Activated CD4-positive, alpha-beta memory T cell treated with anti-CD3 and anti-CD28 coated beads, Interleukin-2, amount 10 ng/mL, durations not matched to agents 7 days and 5 days (primary cell): ENCODE measurements at places on chromosomes 11 and 22. TPM values are rescaled to one million over a fixed set of nuclear protein-coding genes. Genes with fewer than 3 reads are reported as not detected.

DNA sequence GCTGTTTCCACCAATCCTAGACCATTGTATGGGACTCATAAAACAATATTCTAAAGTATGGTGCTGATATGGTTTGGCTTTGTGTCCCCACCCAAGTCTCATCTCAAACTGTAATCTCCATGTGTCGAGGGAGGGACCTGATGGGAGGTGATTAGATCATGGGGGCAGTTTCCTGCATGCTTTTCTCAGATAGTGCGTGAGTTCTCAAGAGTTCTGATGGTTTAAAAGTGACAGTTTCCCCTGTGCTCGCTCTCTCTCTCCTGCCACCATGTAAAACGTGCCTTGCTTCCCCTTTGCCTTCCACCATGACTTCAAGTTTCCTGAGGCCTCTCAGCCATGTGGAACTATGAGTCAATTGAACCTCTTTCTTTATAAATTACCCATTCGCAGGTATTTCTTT lies 29.2 kb upstream of the FEZ1 start:
- H3K36me3 ChIP-seq: no peaks in the 10 kb centered on the region
- H3K27ac ChIP-seq: no peak overlapping the region
- peaks cover 3% of the 10 kb centered on the region for H3K27me3 ChIP-seq
- no peak overlapping the region for H3K4me3 ChIP-seq

- peaks cover 49% of the 10 kb centered on the region for H3K4me1 ChIP-seq
- DNase-seq: no peak
- H3K27ac ChIP-seq: peak overlapping the region; percentile 13
- peak overlapping the region; percentile 30 for H3K4me3 ChIP-seq
Measured at GRCh38 chr11:96293598-96294021, 49.4 kb downstream of the MAML2 start.

- peak overlapping the region; percentile 76 for H3K27ac ChIP-seq
- H3K36me3 ChIP-seq: peaks cover 22% of the 10 kb centered on the region
- peaks cover 46% of the 10 kb centered on the region for H3K4me1 ChIP-seq
- no peak for DNase-seq
- peaks cover 13% of the 10 kb centered on the region for H3K27me3 ChIP-seq
- H3K4me3 ChIP-seq: peak overlapping the region; percentile 87
Measured at GRCh38 chr11:577611-577894, 1.3 kb downstream of the PHRF1 start.

DNA sequence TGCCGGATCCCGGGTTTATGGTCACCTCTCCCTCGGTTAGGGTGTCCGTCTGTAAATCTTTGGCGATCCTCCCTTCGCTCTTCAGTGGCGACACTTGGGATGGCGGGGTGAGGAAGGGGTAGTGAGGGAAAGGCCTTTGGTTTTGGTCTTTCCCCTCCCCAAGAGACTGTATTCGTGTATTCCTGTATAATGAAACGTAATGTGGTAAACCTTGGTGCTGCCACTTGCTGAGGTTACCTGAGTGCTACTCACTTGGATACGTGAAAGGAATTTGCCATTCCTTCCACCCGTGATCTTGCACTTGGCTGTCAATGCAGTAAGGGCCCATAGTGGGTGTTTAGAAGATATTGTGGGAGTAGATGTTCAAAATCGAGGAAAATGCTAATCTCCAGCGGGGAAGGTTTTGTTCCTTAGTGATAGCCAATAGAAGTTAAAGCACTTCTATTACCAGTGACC lies 578 bp upstream of the NUP160 start:
- no peak for DNase-seq
- H3K27ac ChIP-seq: peak overlapping the region; percentile 94
- no peaks in the 10 kb centered on the region for H3K27me3 ChIP-seq
- H3K36me3 ChIP-seq: peaks cover 19% of the 10 kb centered on the region

- H3K36me3 ChIP-seq: no peaks in the 10 kb centered on the region
- DNase-seq: no peak
- H3K4me3 ChIP-seq: no peak overlapping the region
- no peaks in the 10 kb centered on the region for H3K4me1 ChIP-seq
Measured at GRCh38 chr22:48511781-48512327, 1315.8 kb downstream of the BRD1 start.

DNA sequence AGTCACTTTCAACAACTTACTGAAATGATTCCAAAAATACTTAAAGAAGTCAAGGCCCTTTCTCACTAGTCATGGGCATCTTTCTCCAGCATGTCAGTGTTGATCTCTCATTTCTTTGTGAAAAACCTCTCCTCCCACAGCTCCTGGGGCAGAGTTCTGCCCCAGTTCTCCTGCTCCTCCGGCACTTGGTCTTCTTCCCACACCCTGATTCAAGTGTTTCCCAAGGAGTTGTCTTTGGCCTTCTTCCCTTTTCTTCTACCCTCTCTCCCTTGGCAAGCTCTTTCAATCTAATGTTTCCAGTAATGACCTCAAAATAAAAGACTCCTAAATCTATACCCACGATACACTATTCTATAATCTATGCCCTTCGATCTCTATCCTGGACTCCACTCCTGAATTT lies 42.1 kb upstream of the CCDC34 start:
- no peak overlapping the region for H3K27ac ChIP-seq
- no peaks in the 10 kb centered on the region for H3K36me3 ChIP-seq
- no peak for DNase-seq
- peaks cover 2% of the 10 kb centered on the region for H3K27me3 ChIP-seq

DNA sequence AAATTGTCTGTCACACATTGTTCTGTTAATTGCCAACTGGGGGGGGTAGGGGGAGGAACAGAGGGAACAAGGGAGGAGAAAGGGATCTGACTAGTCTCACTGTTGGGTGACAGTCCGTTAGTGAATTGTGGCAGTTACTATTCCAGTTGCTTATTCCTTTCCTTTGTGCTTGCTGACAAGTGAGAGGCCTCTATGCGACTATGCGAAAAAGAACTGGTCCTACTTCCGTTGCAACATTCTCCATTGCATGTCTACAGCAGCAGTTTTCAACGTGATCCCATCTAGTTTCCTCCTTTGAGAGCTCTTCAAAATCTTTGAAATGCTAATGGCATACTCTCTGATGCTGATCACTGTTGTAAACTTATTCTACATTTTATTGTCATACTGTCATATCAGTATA lies 672.2 kb downstream of the LRRC4C start:
- H3K27me3 ChIP-seq: no peaks in the 10 kb centered on the region
- no peaks in the 10 kb centered on the region for H3K36me3 ChIP-seq
- DNase-seq: no peak
- no peak overlapping the region for H3K27ac ChIP-seq
- no peak overlapping the region for H3K4me3 ChIP-seq
- no peaks in the 10 kb centered on the region for H3K4me1 ChIP-seq

- H3K36me3 ChIP-seq: peaks cover 38% of the 10 kb centered on the region
- no peaks in the 10 kb centered on the region for H3K27me3 ChIP-seq
- DNase-seq: no peak
- H3K4me3 ChIP-seq: no peak overlapping the region
Measured at GRCh38 chr11:88340366-88340935, 2.9 kb upstream of the CTSC start.

OR51D1 gene
- total RNA-seq: not detected

DNA sequence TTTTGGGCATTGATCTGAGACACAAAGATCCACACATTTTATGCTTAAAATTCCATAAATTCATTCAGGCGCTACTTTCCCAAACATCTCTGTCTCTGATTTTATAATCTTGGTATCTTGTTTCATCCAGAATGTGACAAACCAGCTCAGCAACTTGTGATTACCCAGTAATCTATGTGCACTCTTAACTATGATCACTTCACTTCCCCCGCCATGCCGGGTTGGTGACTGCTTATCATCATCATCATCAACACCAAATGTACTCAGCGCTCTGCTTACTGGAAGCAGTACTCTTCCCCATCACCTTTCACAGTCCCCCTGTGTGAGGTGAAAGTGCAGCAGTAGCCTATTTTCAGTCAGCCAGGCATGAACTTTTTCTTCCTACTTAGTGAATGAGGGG lies 15.2 kb upstream of the MMP7 start:
- no peak overlapping the region for H3K27ac ChIP-seq
- no peaks in the 10 kb centered on the region for H3K27me3 ChIP-seq
- H3K4me1 ChIP-seq: no peaks in the 10 kb centered on the region
- H3K36me3 ChIP-seq: no peaks in the 10 kb centered on the region
- no peak overlapping the region for H3K4me3 ChIP-seq

DNA sequence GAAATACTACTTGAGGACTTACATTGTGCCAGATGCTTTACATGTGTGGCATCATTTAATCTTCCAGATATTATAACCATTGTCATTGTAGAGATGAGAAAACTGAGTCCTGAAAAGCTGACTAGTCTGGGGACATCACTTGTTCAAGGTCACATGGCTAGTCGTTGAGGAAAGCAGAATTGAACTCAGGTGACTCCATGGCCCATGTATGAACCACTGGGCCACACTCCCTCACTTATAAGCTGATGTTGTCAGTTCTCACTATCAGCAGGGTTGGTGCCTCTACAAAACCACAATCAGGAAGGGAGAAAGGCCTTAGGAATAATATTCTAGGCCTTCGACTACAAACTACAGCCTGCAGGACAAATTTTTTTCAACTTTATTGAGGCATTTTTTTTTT lies 26.1 kb upstream of the ADA2 start:
- peaks cover 4% of the 10 kb centered on the region for H3K36me3 ChIP-seq
- no peak for DNase-seq
- no peak overlapping the region for H3K27ac ChIP-seq
- no peaks in the 10 kb centered on the region for H3K27me3 ChIP-seq
- peaks cover 20% of the 10 kb centered on the region for H3K4me1 ChIP-seq

- DNase-seq: no peak
- H3K36me3 ChIP-seq: no peaks in the 10 kb centered on the region
- peaks cover 8% of the 10 kb centered on the region for H3K27me3 ChIP-seq
- no peak overlapping the region for H3K27ac ChIP-seq
- H3K4me3 ChIP-seq: no peak overlapping the region
Measured at GRCh38 chr11:34012734-34013133, 38.8 kb upstream of the CAPRIN1 start.

- H3K36me3 ChIP-seq: no peaks in the 10 kb centered on the region
- DNase-seq: no peak
- H3K4me3 ChIP-seq: no peak overlapping the region
- peaks cover 9% of the 10 kb centered on the region for H3K4me1 ChIP-seq
- peaks cover 24% of the 10 kb centered on the region for H3K27me3 ChIP-seq
Measured at GRCh38 chr11:61957021-61957770, 7.0 kb downstream of the BEST1 start.

YPEL1 gene
- 17.3 TPM for total RNA-seq

DNA sequence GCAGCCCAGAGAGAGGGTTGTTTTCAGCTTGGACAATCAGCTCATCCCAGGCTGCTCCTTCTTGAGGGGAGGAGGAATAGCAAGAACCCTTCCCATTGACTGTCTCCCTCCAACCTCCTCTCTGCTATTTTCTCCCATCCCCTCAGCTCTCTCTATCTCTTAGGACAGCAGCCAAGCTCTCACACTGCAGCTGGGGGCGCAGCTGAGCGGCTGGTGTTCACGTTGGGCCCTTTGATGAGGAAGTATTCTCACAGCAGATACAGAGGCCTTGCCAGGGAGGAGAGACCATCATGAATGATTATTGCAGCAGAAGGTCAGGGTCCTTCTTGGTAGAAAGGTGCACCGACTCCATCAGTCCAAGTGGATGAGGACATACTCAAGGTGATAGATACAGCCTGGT lies 26.5 kb upstream of the CADM1 start:
- no peaks in the 10 kb centered on the region for H3K4me1 ChIP-seq
- no peaks in the 10 kb centered on the region for H3K36me3 ChIP-seq
- H3K27ac ChIP-seq: no peak overlapping the region
- H3K4me3 ChIP-seq: no peak overlapping the region
- H3K27me3 ChIP-seq: no peaks in the 10 kb centered on the region

OR4B1 gene
- not detected for total RNA-seq

KCNJ4 gene
- not detected for total RNA-seq
